Brain pericyte (primary cell): ENCODE measurements at places on chromosomes 13 and 19.

DNA sequence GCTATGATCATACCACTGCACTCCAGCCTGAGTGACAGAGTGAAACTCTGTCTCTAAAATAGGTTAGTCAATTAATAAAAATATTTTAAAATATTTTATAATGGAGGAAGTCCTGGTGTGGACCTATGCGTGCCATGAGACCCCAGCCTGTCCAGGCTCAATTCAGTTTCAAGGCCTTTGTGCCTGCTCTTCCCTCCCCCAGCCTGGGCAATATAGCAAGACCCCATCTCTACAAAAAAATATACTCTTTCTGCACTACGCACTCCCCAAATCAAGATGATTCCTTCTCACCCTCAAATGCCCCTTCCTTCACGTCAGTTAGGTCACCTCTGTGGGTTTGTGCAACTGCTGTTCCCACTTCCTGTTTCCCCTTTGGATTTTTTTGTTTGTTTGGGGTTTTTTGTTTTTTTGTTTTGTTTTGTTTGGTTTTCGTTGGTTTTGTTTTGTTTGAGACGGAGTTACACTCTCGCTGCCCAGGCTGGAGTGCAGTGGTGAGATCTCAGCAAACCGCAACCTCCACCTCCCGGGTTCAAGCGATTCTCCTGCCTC lies 1.4 kb upstream of the HSH2D start:
- DNase-seq = no peak

- no peak for DNase-seq
Observed at GRCh38 chr19:2714531-2715269, 6.5 kb downstream of the DIRAS1 start.

- DNase-seq = peak; percentile 46
Observed at GRCh38 chr19:14510311-14511228, 7.6 kb downstream of the DNAJB1 start.

GRCh38 chr19:17420475-17420924 lies 653 bp downstream of the MVB12A start:
- no peak for DNase-seq

GRCh38 chr13:46846726-46847125 lies 49.8 kb upstream of the ESD start:
- DNase-seq = no peak

GRCh38 chr13:30800107-30800506 lies 64.8 kb downstream of the ALOX5AP start:
- DNase-seq = no peak

DNA sequence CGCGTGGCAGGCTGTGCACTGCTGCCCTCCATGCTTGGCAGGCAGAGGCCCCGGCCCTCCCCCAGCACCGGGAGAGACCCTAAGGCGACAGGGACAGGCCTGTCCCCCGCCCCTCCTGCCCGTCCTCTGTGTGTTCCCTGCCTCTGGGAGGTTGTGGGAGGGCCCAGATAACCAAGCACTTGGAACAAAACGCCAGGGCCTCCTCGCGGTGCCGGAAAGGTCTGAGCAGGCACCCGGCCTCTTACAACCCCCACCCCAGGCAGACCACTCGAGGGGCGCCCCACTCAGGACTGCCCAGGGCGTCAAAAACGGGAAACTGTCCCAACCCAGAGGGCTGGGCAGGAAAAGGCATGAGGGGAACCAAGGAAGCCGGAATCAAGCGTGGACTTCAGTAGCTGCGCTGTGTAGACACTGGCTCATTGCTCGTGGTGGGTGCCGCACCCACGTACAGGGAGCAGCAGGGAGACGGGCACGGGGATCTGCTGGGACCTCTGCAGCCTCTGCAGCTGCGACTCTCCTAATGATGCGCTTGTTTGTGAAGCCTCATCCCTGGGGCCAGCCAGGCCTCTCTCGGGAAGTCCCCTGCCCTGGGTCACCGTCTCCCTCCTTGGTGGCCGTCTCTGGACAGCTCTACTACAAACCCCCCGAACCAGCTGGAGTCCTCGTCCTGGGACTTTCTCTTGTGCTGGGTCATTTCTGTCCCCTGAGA lies 20.0 kb downstream of the GNA11 start:
- no peak for DNase-seq

- no peak for DNase-seq
Observed at GRCh38 chr13:98327371-98328270, 150.6 kb upstream of the RNF113B start.

DNA sequence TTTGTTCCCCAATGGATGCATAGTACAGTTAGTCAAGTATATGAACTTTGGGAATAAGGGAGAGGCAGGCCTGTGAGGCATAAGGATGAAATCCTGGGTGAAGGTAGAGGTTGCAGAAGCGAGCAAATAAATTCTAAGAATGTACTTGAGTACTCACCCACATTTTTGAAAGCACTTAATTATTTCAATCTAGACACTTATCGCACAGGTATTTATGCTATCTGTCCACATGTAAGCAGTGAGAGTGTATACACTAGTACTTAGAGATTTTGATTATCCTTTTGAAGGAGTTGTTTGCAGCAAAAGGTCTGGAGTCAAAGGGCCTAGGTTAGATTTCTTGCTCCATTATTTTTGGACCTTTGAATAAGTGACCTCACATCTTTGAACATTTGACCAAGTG lies 77.7 kb downstream of the LMO7 start:
- no peak for DNase-seq

DNA sequence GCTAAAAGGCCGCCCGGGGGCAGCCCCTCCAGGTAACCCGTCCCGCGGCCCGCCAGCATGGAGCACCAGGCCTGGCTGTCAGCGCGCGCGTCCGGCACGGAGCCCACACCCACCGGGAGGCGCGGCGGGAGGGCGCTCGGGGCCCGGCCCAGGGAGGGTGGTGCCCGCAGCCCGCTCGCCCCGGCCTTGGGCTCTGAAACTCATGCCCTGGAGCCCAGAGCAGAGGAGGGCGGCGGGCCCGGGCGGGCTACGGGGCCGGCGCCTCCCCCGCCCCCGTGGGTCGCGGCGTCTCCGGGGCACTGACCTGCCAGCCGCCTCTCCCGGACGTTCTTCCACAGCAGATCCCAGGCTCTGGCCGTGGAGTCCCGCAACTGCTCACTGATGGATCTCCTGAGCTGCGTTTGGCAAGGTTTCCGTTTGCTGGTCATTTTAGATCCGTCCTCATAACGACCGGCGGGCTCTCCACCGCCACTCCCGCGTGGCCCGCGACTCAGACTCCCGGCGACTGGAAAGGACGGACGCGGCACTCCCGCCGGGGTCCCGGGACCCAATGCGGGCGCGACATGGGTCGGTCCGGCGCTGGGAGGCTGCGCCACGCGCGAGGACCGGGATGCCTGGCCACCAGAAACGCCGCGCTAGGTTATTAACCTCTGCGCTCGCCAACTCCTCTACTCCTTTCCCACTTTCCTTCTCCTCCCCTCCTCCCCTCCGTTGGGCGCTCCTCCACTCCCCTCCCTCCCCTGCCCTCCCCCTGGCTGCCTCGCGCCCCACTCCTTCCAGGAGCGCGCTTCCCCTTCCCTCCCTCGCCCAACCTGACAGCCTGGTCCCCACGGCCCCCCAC lies 64.7 kb upstream of the STARD13 start:
- no peak for DNase-seq

DNA sequence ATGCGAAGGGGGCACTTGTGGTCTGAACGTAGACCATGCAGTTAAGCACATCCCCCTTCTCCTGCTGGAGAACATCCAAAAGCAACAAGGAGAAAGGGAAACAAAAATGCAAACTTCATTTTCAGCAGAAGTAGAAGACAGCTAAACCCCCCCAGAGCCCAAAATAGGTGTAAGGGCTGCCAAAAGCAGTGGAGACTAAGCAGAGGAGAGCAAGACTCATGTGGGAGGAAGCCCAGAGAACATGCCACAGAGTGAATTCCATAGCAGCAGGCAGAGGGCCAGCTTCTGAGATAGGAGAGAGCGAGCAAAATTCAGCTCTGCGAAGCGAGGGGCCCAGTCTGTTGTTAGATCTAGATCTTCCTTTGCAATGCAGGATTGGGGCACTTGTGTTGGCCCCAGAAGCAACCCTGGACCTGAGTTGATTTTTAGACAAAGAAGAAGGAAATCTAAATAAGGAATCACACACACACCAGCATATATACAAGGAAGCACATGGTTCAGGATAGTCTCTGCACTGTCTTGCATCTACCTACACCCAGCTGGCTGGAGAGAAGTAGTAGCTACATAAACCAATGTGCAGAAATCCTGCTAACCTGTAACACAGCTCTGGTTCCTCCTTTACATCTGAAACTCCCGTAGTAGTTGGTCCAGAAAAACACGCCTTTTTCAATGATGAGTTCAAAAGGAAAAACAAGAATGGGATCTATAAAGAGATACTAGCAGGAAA lies 199.6 kb downstream of the SPRY2 start:
- no peak for DNase-seq

DNA sequence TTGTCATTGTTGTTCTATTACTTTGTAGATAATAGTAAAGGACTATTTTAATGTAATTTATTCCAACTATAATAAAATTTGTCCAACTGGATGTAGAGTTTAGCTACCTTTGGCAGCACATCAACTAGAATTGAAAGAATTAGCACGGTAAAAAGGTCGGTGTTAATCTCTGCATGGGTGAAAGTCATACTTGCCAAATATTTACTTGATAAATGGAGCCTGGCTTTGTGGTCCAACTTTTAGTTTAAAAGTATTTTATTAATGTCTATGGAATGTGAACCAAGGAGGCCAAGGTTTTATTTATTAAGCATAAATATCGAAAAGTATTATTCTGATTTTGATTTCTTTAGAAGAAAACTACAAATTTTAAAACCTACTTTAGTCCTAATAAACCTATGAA lies 1389.0 kb downstream of the PCDH9 start:
- DNase-seq = no peak

- no peak for DNase-seq
Observed at GRCh38 chr13:57716295-57716694, 84.8 kb downstream of the PCDH17 start.
